ENCODE measurements at places on chromosomes 3 and 15. TPM values are rescaled to one million over a fixed set of nuclear protein-coding genes. Genes with fewer than 3 reads are reported as not detected.

DNA sequence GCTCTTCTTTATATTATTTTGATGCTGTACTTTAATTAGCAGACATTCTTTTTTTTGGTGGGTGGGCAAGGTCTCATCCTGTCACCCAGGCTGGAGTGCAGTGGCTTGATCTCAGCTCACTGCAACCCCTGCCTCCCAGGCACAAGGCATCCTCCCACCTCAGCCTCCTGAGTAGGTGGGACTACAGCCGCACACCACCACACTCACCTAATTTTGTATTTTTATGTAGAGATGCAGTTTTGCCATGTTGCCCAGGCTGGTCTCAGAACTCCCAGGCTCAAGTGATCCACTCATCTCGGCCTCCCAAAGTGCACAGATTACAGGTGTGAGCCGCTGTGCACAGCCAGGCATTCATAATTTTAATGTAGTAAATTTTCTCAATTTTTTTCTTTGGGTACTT lies 608.1 kb downstream of the ZNF385D start:
- DNase-seq, result no peak

GRCh38 chr3:103195216-103195615 lies 760.4 kb downstream of the ZPLD1 start:
- DNase-seq, result no peak

GRCh38 chr3:194312743-194313281 lies 38.3 kb downstream of the CPN2 start:
- peak; percentile 53 for DNase-seq

- DNase-seq, result no peak
These were observed 45.7 kb upstream of the WNT5A start for GRCh38 chr3:55532806-55533205.

- no peak for DNase-seq
These were observed 28.7 kb upstream of the USP3 start for GRCh38 chr15:63475707-63476106.

- DNase-seq, result no peak
These were observed 10.9 kb downstream of the CA12 start for GRCh38 chr15:63370764-63371163.

- DNase-seq, result peak; percentile 84
These were observed at the start of gene NXPE3 for GRCh38 chr3:101779047-101779821. Gene NXPE3 (plus strand): TSS chr3:101779211. CDS start chr3:101785597, 6,386 bp downstream.

DNA sequence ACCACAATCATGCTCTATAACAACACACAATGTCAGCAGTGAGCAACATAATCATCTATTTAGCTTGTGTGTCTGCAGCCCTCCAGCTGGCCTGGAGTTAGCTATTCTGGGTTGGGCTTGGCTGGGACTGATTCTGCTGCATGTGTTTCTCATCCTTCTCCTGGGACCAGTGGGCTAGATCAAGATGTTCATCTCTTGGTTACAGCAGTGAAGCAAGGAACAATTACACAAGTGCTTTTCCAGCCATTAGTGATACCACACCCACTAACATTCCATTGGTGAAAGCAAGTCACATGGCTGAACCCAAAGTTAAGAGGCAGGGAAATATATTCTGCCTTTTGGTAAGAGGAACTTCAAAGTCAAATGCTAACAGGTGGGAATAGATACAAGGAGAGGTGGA lies 14.6 kb downstream of the NUDT16 start:
- DNase-seq, result no peak

- DNase-seq, result no peak
These were observed 73.3 kb downstream of the ANKRD28 start for GRCh38 chr3:15724446-15724845.

GRCh38 chr15:75454471-75455378 lies 3.2 kb upstream of the SIN3A start:
- peak; percentile 7 for DNase-seq

DNA sequence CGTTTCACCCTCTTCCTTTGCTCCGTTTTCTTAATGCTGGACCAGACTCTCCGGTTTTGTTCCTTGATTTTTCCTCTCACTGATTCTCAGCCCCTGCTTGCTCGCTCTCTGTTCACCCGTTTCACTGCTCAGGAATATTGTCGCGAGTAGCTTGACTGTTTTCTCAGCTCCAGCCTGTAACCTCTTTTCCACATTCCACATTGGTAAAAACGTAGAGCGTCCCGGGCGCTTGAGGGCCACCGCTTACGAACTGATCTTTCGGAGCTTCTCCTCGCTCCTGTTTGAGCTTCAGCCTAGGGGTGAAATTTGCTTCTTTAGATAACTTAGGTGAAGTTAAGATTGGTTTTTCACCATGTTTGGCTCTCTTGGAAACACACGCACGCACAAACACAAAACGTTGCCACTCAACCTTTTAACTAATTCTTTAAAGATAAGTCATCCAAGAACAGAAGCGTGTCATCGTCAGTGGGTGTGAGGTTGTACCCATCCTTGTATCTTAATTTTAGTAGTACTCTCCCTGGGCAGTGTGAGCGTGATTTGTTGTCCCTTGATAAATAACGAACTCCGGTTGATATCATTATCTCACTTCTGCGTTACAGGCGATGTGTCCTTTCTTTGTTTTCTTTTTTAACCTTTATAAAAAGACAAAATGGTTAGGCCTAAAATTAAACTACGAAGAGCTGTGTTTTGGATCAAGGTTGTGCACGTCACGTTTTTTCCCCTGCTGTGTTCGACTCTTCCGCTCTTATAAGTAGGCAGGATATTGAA lies 1.0 kb downstream of the PAK2 start:
- DNase-seq, result peak; percentile 48

- DNase-seq, result no peak
These were observed 226.0 kb downstream of the ZMAT3 start for GRCh38 chr3:178845420-178846118.

DNA sequence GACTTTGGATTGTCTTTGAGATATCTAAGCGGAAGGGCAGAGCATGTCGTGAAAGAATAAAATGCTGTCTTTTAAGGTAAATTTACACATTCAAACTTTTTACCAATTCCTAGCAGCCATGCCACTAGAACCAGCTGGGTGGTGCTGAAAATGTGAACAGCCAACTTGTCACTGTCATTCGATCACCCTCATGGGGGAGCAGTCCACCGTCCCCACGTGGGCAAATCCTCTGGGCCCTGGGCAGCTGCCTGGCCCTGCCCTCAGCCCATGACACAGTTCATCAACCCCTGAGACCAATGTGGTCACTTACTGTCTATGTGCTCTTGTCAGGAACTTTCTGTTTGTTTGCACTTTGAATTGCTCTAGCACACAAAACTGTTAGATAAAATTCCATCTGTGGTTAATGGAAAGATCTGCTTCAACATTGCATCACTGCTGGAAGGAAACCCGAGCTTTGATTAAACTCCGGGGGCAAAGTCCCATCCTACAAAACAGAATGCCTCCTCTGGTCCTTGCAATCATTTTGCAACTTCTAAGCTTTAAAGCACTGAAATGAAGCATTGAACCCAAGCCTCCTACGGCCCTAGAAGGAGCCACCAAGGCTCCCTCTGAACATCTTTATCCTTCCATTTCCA lies 50.1 kb downstream of the PCSK6 start:
- no peak for DNase-seq

DNA sequence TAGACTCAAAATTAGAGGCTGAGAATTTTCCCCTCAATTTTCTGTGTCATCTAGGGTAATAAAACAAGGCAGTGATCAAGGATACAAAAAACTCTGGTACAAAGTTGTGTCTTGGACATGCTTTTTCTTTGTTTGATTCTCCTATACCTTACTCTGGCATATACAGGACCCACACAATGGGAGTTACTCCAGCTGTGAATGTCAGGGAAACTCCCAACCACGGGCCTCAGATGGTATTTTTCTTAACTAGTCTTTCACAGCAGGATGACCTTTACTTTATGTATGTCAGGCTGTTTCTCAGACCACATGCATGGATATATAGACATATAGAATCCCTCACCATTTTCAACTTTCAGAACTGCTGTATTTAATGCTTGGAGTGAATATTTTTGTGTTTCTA lies 41.3 kb downstream of the FEZF2 start:
- DNase-seq, result no peak

GRCh38 chr15:26658290-26658689 lies 114.6 kb downstream of the GABRB3 start:
- DNase-seq, result no peak

DNA sequence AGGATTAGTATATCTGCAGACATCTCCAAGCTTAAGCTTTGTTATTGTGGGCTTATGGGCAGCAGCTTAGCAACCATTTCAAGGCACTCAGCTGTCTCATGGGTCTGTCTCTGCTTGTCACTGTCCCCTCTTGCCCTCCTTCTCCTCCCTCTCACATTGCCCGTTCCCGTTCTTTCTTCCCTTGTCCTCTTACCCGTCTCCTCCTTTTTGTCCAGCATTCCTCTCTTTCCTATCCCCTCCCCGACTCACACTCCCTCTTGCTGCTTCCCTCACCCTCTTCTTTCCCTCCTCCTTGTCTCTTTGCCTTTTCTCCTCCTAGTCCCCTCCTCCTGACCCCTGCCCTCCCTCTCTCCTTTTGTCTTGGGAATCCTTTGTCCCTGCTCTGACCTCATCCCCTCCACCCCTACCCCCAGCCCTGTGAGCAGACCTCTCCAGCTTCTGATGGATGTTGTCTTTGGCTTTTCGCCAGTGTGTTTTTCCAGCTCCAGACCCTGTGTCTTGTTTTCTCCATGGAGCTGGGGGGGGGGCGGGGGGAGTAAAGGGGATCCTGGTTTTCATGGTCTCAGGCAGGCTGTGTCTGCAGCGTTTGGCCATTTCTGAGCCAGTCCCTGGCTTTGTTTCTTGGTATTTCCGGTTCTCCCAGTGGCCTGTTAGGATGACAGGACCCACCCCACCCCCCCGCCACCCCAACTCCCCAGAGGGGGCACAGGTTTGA lies 47.9 kb upstream of the TRAK1 start:
- no peak for DNase-seq

DNA sequence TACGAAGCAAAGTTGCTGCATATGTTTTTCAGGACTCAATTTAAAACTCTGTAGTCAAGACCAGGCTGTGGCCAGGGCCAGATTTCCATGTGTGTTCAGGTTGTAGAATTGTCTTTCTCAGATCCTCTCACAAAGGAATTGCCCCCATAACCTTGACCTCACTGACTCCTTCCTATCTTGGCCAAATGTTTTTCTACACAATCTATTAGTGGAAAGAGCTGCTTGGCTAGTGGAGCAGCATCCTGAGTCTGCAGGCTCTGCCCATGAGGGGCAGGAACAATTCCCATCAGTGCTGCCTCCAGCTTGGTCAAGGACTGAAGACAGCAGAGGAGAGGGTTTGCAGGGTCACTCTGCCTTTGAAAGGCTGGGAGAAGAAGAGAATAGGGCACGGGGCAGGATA lies 6.9 kb upstream of the TBC1D21 start:
- DNase-seq, result no peak

DNA sequence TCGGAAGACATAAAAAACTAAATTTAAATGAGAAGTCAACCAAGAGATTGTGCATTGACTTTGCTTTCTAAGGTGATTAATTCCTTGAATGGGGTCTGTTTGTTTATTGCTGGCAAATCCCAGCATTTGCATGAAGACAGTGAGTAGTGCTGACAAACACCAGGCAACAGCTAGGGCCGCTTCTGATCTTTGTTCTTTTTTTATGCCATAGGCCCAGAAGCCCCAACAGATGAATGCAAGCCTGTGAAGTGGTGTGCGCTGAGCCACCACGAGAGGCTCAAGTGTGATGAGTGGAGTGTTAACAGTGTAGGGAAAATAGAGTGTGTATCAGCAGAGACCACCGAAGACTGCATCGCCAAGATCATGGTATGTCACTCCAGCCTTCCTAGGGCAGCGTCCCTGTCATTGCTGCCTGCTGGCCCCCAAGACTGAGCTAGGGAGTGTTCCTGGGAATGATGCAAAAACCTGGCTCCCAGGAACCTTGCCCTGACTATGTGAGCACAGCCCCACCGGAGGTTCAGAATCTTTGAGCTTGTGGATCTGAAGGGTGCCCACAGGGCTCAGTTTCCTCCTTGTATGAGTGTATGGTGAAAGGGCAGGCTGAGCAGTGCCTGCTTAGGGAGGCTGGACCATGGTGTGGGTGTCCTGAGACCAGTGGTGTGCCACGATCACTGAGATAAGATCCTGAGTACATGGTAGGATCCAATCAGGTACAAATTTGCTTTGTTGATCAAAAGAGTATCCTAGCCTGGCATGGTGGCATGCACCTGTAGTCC lies 13.0 kb downstream of the TF start:
- no peak for DNase-seq

DNA sequence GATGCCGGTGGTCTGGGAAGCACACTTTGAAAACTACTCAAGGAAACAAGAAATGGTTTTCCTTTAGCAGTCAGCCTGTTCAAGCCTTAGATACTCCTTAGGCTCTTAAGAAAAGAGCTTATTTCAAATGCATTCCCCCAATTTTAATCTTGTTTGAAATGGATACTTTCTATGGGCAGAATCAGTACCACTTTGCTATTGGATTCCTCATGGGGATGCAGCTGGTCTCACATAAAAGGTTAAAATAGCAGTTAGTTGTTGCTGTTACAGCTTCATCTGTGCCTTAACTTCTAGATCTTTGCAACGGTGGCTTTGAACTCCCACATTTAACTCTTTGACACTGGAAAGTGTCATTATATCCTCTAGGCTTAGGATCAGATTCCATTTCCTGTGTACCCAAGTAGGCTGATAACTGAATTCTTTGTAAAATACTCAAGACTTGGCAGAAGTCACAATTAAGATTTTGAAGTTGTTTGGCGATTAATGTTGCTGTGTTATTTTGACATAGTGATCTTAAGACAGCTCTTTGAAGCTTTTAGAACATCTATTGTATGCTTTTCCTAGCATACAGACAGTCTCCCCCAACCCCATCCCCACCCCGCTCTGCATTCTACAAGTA lies 2.2 kb downstream of the THBS1 start:
- no peak for DNase-seq

DNA sequence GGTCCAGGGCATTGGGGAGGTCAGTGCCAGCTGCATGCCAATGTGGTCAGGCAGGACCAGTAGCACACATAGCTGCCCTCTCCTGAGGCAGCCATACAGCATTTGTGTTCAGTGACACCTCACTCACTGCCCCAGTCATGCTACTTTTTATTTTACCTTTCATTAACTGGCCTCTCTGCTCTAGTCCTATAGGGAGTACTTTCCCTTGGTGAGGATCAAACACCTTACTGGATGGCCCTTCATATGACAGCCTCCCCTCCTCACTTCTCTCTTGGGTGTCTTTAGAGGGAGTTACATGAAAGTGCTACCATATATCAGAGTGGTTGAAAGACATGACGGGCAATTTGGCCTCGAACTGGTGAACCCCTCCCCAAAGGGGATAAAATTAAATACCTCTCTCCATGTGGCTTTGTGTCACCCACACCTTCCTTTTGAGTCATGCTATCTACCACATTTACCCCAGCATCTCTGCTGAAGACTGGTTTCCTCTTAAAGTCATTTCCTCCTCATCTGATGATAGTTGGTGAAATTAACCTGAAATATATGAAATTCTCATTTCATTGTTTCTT lies 17.6 kb downstream of the RLBP1 start:
- DNase-seq, result no peak

- DNase-seq, result no peak
These were observed 11.9 kb downstream of the TAGLN3 start for GRCh38 chr3:112010636-112011035.

DNA sequence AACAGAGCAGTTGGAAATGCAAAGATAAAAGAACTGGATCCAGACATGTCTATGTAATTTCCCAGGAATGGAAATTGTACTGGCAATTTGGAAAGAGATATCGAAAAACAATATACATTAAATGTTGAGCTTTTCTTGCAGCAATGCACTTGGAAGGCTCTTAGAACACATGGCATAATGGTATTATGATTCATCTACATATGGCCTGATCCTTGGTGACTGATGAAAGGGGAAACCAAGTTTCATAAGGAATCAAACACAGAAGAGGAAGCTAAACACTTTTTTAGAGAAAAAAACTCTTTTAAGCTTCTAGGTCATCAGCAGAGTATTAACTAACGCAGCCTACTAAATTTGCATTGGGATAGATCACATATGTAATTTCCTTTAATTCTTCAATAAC lies 12.4 kb upstream of the GREM1 start:
- DNase-seq, result no peak

HGD gene
- polyA plus RNA-seq, result 0.78 TPM

CASR gene
- polyA plus RNA-seq, result 0.13 TPM

ARGFX gene
- not detected for polyA plus RNA-seq
